ENCODE measurements at places on chromosomes 3 and 15.

DNA sequence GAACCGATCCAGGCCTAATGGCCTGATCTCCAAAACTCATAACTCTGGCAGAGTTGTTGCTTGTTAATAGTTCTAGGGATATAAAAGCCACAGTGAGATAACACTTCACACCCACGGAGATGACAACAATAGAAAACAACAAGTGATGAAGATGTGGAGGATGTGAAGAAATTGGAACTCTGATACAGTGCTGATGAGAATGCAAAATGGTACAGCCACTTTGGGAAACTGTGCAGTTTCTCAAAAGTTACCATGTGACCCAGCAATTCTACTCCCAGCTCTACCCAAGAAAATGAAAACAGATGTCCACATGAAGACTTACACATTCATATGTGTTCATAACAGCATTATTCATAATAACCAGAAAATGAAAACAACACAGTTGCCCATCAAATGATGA, 3.8 kb downstream of the CMTM7 start:
- no peak for DNase-seq

DNA sequence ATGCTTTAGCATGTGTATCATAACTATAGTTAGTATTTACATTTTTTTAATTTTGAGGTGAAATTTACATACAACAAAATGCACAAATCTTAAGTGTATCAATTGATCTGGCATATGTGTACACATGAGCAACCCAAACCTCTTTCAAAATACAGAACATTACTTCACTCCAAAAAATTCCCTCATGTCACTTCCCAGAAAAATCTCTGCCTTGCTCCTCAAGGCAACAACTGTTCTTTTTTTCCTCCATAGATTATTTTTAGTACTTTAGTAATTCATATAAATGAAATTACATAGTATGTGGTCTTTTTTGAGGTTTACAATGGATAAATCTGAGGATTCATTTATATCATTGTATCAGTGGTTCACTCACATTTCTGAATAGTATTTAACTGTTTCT, 84.9 kb downstream of the TRIM42 start:
- DNase-seq = no peak

DNA sequence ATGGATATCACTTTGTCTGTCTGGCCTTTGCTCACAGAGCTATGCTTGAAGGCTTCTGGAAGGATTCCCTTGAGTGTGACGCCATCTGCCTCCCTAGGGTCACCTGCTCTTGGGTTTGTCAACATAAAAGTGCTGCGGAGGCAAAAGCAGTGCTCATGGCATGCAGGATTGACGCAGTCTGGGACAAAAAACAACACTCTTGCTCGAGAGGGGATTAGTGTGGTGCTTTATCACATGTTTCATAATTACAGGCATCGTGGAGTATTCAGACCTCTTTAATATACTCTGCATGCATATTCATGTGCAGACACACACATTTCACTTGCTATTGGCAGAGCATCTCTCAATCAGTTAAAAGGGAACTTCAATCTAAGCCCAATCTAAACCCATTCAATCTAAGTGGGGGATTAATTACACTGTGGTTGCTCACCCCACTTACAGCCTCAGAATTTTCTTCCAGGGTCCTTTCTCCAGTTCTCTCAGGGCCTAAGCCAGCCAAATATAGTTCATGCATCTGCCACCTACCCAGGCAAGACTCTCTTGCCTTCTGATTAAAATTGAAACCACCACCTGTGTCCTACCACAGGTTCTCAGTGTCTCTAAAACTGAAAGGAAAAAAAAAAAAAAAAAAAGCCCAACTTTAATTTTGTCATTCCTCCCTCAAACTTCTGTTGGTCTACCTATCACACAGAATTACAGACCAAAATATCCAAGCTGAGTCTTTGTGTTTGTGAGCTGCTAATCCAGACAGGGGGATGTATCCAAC, 75.6 kb downstream of the BFSP2 start:
- DNase-seq = no peak

GRCh38 chr3:37519661-37520060, 342.0 kb upstream of the CTDSPL start:
- DNase-seq = no peak

DNA sequence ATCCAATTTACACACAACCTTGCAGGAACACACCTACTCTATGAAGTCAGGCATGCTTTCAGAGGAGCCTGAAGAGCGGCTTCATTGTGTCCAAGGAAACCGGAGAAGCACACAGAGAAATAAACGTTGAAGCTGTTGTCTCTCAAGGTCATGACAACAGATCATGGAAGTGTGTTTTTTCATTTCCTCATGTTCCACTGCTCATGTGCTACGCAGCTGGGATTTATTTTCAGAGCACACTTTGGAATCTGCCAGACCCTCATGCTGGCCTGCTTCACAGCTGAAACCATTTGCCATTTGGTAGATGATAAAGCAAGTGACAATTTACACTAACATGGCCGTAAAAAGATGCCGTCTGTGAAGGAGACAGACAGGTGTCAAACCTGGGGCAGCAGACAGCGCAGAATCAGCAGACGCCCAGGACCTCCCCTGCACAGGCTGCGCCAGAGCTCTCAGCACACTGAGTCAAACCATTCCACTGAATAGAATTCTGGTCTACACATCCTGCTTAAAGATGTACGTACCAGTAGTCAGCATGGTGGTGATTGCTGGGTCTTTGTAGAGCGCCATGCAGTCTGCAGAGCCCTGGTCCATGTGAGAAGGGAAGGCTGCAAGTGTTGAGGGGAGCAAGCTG, 99.3 kb downstream of the ARNT2 start:
- DNase-seq = no peak

GRCh38 chr15:27101982-27102381, 131.0 kb downstream of the GABRG3 start:
- no peak for DNase-seq

DNA sequence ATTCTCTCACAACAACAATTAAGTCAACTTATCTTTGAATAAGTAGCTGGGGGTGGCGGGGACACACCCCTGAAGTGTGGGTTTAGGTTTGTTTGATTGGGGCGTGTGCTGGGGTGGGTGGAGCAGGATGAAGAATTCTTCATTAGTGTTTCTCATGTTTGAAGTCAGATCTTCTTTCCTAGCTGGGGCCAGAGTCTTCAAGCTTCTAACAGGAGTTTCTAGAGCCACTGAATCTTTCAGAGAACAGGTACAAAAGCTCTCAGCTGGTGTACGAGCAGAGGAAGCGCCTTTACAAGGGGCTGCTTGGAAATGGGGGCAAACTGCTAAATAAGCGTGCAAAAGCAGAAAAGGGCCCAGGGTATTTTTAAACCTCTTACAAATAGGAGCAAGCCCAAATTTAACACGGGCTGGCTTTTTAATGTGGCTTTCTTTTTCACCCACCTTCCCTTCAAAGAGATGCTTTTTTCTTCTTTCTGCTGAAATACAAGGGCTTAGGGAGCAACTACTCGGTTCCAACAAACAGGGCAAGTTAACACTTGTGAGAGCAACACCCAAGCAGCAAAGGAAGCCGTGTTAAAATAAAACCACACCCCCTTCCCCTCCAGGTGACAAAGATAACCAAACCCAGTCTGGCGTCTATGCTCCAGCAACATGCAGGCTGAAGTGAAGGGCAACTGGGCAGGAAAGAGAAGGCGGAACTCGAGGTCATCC, 86.9 kb upstream of the RASGRP1 start:
- DNase-seq = no peak

DNA sequence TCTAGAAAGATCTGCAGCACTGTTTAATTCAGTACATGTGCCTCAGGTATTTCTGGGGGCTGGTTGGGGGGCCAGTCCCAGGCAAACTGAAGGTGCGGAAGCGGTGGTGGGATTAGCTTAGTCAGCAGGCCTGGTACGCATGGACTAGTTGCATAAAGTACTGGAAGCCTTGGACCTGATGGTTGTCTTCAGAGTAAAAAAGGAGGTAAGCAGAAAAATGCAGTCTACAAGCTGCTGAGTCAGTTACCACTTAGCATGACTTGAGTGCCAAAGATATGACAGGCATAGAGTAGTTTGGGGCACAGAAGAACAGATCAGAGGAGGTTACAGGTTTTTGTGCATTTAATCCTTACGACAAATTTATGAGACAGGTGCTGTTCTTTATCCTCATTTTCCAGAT, 19.9 kb upstream of the GOLGA8J start:
- DNase-seq = no peak

DNA sequence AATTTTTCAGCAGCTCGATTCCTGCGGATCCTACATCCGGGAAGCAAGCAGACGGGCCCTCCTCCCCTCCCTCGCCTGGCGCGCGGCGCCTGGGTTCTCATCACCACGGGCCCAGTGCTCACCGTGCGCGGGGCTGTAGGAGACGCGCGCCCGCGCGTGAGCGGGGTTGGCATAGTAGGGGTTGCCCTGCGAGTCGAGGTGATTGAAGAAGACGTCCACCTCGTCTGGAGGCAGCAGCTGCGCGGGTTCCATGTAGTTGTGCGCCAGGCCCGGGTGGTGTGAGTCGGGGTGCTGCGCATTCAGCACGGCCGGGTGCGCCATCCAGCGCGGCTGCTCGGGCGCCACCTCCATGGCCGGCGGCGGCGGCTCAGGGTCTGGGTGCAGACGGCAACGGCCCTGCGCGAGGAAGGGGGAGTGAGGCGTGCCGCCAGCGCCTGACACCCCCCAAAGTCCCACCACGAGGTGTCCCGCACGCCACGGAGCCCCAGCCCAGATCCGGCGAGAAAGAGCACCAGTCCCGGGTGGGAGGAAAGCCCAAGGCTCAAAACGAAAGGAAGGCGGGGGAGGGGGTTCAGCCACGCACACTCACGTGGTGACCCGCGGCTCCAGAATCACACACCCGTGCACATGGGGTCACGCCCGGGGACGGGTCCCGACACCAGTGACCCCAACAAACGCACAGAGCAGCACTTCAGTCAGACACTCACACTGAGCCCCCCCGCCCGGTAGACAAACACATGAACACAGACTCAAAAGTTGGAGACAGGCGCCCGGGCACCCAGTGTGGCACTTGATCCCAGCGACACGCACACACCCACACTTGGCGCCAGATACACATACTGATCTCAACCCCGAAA, 6.1 kb downstream of the GATA2 start:
- DNase-seq = no peak

DNA sequence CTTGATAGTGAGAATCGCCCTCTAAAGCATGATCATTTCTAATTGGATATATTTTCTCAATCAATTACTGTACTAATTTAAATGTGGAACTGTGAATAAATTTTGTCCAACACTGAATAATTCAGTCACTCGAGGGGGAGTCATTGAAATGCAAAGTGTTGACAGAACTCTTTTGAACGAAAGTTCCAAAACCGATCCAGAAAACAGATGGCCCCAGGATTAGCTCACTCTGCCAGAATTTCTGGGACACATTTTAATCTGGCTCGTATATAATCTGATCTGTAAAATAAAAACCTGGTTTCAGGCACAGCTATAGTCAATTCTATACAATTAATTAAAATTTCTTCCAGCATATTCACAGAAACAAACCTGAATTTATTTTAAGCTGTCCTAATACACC, 580.4 kb downstream of the ROBO1 start:
- DNase-seq = no peak

DNA sequence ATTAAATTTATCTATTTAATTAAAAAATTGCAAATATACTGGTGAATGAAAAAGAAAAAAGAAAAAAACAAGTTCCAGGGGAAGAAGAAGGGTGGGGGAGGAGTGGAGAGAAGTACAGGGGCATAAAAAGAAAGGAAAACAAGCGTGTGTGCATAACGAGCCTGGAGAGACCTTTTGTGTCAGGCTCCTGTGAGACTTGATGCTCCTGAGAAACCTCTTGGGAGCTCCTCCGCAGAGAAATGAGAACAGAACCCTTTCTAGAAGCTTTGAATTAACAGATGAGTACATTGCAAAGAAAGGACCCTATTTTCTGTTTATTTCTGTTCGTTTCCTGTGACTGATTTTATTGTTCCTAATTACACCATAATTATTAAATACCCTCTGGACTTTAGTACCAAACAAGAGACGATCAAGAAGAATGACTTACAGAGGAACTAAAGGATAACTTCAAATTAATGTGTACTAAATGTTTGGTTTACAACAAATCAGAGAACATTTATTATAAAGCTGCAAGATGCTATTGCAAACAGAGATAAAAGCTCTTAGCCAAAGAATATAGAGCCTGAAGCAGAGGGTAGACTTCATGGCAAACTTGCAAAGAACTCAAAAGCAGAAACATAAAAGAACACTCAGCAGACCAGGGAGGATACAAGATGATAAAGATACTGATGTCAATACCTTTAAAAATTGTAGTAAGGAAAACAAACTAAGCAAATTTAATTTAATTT, 74.7 kb downstream of the DPPA2 start:
- DNase-seq = no peak

DNA sequence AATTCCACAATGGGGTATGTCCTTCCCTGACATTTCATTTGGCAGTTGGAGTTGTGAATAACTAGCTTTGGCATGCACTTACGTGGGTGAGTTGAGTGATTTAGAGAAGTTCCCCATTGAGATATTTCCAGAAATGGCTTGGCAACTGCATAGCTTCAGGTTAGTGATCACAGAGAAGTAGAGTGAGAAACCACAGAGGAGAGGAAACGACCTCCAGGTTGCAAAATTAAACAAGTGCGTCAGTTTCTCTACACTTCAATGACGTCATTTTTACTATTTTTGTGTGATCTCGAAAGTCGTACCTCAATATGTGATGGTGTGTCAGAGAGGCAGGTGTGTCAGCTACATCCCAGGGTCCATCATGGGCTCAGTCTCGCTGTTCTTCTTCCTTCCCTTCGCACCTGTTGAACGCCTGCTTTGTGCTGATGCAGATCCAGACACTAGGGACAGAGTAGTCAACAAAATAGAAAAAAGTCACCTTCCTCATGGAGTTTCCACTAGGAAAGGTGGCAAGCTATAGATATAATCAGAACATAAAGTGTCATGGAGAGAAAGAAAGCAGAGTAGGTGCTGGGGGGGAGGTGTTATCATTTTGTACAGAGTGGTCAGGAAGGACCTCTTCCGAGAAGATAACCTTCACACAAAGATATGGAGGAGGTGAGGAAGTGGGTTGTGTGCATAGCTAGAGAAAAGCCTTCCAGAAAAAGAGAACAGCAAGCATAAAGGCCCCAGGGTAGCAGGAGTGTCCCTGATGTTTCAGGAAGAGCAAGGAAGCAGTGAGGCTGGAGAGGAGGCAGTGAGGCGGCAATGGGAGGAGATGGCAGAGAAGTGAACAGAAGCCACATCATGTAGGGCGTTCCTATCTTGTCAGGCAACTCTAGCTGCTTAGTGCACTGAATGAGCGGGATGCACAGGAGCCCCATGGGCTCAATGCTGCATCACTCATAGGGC, 75.6 kb downstream of the MCTP2 start:
- no peak for DNase-seq

GRCh38 chr15:96089405-96090058, 241.0 kb upstream of the NR2F2 start:
- DNase-seq = no peak

GRCh38 chr3:104873331-104873730, 493.4 kb upstream of the ALCAM start:
- no peak for DNase-seq

Data from SK-N-MC (cell line).